ENCODE measurements at places on chromosomes 7 and 10. TPM values are rescaled to one million over a fixed set of nuclear protein-coding genes. Genes with fewer than 3 reads are reported as not detected.

SEMA3A gene
- total RNA-seq: 118 TPM

ZNF394 gene
- total RNA-seq: 31.2 TPM

- no peak for DNase-seq
Measured at GRCh38 chr7:24713850-24714675, 43.2 kb downstream of the GSDME start.

DNA sequence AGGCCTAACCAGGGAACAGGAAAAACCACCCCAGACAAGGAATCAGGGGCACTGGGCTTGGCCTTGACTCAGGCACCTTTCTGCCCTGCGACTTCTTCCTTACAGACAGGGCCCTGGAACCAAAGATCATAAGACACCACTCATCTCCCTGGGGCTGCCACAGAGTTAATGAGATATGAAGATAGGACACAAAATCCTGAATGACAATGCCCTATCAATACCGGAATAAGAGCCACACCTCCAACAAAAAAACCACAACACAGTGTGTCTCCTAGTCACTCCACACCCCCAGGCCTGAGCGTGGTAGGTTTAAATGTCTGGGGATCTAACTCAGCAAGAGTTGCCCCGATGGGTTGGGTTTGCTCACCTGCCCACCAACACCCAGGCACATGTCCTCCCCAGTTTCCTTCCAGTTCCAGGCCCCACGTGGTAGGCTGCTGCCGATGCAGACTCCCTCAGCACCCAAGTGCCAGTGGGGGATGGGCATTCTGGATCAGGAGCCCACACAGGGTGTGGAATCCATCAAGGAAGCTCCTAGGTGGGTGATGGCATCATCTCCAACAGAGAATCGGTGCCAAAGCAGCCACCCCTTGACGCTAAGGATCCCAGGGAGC lies 3.9 kb downstream of the DLG5 start:
- DNase-seq: no peak

STN1 gene
- 18.4 TPM for total RNA-seq

DNA sequence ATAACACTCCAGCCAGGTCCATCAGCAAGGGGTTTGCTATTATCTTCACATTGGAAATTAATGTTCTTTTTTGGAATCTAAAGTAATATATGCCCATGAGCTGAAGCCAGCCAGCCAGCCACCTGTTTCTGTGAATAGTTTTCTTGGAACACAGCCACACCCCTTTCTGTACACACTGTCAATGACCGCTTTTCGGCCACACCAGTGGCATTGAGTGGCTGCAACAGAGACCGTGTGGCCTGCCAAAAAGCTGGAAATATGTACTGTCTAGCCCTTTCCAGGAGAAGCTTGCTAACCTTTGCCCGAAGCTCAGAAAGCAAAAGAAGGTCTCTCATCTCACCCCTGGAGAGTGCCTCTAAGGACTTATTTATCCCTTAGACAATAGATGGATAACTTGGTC lies 98.5 kb upstream of the NPS start:
- no peak for DNase-seq

GRCh38 chr10:43852149-43852548 lies 203.5 kb upstream of the ZNF32 start:
- no peak for DNase-seq

- no peak for DNase-seq
Measured at GRCh38 chr7:50151001-50151400, 58.0 kb upstream of the ZPBP start.

- DNase-seq: no peak
Measured at GRCh38 chr7:31921047-31921446, 149.2 kb downstream of the PDE1C start.

RAPGEF5 gene
- total RNA-seq: 4.2 TPM

TMEM72 gene
- not detected for total RNA-seq

RHOBTB1 gene
- total RNA-seq: 15.8 TPM

DNA sequence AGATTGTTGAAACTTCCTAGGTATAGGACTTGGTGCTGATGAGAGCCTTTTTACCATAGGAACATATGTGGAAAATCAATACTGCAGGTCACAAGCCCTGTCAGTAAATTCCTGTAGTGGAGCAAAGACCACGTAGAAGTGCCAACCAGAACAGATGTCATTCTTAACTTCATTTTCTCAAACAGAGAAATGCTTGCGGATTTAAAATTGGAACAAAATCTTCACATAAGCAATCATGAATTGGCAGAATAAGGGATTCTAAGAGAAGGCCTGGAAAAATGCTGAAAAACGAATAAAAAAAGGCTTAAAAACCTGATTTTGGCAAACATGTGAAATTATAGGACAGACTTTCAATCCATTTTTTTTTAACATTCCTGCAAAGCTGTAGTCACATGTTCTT lies 80.8 kb upstream of the SMIM30 start:
- DNase-seq: no peak

DNA sequence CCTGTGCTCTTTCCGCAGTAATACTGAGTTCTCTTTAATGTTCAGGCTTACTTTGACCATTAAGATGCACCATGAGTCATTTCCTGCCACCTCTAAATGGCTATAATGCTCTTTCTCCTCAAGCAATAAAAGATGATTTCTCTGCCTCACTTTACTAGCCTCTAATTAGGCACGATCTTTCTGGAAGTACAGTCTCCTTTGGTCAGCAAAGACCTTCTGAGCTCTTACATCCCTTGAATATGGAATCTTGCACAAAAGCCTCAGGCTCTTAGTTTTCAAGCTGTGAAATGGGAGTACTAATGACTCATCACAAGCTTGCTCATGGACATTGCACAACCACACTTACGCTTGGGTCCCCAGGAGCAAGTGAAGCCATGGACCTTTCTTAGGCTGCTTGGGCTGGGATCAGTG lies 85.9 kb downstream of the FRMD4A start:
- peak; percentile 2 for DNase-seq

All from fibroblast of the aortic adventitia (primary cell).